ENCODE measurements at places on chromosomes 2 and 18.
A peak's percentile ranks its signal among the peaks of the same experiment; 100 is the strongest.

GRCh38 chr2:56666777-56667176 is 483.0 kb downstream of the CCDC85A start:
- DNase-seq = no peak

DNA sequence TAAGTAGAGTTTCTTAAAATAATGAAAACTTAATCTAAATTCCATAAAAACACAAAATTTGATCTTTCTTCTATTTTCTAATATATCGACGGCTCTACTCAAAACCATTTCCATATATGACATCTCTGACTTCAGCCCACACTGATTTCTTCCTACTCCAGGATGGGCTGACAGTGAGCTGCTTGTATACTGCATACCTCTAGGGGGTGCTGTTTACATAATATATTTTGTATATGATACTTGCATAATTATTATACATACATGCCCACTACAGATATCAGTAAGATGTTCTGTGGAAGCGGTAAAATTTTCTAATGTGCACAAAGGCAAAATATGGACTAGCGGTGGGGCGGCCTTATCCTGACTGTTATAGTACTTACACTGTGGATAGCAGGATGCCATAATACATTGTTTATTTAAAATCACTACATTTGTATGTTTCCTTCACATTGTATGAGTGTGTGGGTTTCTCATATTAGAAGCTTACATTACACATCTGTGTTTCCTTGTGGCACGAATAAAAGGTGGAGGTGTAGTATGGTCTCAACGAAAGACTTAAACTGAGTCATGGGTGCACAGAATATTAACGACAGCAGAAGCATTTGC is 66.1 kb upstream of the NXPH2 start:
- DNase-seq = no peak

- DNase-seq = no peak
These were observed 160.4 kb downstream of the HDAC4 start for GRCh38 chr2:239240414-239240881.

GRCh38 chr2:234289834-234290590 is 206.9 kb downstream of the ARL4C start:
- peak; percentile 63 for DNase-seq

DNA sequence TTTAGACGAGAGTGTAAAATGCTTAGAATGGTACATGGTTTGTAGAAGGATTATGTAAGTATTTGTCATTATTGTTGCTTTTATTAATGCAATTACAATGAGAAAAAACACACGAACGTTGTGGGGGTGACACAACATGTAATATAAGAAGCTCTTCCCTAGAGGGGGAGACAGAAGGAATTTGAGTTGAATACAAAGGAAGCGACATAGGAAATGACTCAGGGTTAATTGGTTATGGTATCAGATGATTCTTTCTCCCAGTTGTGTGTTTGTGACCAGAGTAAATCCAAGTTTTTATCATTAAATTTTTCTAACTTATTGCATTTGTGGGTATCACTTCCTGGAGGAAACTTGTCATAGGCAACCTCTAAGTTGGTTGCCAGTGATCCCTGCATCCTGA is 625.6 kb upstream of the CDH2 start:
- no peak for DNase-seq

GRCh38 chr2:48320742-48321141 is 209.2 kb upstream of the STON1 start:
- no peak for DNase-seq

DNA sequence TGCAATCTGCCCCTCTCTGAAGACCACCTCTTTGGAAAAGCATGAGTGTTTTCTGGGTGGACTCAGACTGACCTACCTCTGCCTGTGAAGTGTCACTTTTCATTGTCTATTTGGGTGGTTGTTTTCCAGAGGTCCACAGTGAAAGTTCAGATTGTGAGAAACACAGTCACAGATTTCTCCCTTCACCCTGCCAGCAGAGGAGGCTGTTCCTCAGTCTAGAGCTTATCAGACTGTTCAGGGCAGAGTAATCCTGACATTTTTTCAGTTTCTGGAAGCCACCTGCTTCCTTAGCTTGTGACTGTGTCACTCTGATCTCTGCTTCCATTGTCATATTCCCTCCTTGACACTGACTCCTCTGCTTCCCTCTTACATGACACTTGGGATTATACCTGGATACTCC is 55.4 kb upstream of the RMP24 start:
- DNase-seq = no peak

GRCh38 chr18:22935431-22935830 is 2.3 kb downstream of the RBBP8 start:
- no peak for DNase-seq

DNA sequence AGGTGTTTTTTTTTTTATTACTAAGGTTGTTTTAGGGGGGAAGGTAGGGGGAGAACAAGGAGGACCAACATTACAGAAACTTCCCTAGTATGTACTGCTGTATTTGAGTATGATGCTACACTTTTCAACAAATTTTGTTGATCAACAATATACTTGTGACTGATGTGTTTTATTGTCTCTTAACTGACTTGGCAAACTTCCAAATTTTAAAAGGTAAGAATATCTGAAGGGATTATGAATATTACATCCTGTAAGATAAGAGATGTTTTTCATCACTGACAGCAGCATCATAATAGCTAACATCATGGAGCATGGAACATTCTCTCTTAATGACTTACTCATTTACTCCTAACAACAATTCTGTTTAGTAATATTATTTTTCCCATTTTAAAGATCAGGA is 86.0 kb upstream of the KIF5C start:
- no peak for DNase-seq

DNA sequence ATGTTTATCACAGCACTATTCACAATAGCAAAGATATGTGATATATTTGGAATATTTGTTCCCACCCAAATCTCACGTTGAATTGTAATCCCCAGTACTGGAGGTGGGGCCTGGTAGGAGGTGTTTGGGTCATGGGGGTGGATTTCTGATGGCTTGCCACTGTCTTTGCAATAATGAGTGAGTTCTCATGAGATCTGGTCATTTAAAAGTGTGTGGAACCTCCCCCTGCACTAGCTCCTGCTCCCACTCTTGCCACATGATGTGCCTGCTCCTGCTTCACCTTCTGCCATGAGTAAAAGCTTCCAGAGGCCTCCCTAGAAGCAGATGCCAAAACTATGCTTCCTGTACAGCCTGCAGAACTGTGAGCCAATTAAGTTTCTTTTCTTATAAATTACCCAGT is 72.2 kb upstream of the DYNC1I2 start:
- no peak for DNase-seq

DNA sequence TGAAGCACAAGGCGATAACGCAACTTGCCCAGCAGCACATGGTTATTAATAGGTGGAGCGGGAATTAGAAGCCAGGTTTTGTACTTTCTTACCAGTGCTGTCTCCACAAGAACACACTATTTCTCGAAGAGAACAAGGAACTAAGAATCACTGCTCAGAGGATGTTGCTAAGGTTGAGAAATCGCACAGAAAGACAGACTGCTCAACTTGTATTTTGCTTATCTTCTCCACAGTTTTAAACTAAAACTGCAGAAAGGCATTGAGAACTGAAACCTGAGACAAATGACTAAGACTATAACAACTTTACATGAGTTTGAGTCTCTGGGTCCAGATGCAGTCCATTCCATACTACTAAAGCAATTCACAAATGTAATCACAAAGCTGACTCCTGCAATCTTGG is 6.2 kb downstream of the PRKD3 start:
- no peak for DNase-seq

- DNase-seq = peak; percentile 27
These were observed 53.8 kb downstream of the SMAD7 start for GRCh38 chr18:48896875-48897511.

DNA sequence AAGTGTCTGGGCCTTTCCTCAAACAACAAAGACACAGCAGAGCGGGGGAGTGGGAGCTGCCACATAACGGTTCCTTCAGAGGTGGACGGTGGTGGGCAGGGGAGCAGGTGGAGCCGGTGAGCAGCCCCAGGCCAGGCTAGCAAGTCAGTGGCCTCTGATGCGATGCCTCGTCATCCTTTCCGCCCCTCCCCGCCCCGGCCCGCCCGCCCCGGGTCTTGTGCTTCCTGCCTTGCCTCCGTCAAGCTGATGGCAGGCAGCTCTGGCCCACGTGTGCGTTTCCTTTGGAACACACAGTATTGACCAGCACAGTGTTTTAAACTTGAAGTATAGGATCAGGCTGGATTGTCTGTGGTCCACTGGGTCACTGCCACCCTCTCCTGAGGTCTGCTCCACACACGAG is 38.9 kb downstream of the PIEZO2 start:
- DNase-seq = no peak

GRCh38 chr2:43751476-43751990 is 22.3 kb upstream of the DYNC2LI1 start:
- no peak for DNase-seq

DNA sequence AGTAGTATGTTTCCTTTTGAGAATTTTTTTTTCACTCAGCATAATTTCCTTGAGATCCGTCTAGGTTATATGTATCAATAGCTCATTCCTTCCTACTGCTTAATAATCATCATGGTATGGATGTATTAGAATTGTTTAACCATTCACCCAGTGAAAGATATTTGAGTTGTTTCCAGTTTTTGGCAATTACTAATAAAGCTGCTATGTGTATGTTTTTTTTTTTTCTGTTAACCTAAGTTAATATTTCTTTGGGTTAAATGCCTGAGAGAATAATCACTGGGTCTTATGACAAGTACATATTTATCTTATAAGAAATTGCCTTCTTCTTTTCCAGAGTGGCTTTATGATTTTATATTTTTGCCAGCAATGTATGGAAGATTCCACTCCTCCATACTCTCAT is 96.4 kb upstream of the ST6GAL2 start:
- DNase-seq = no peak

- no peak for DNase-seq
These were observed 324.2 kb upstream of the FIGN start for GRCh38 chr2:164060031-164060430.

DNA sequence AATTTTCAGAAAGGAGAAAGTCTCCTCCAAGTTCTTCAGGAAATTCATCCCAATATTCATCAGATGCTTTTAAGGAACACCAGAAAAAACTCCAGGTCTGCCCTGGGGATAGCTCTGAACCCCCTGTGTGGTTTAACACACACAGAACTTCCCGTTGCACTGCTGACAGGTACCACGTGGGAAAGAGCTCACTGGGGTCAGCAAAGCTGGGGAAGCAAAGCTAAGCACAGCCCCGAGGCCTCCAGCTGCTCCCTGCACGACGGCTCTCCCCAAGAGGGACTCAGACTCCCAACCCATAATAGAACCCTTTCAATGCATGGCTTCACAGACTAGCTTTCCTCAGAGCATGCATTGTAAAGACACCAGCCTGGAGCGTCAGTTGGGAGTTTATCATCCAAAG is 28.0 kb downstream of the ADI1 start:
- DNase-seq = no peak

GRCh38 chr2:42638080-42638784 is 69.8 kb downstream of the MTA3 start:
- DNase-seq = no peak

GRCh38 chr2:58594762-58595161 is 353.6 kb upstream of the FANCL start:
- DNase-seq = no peak

DNA sequence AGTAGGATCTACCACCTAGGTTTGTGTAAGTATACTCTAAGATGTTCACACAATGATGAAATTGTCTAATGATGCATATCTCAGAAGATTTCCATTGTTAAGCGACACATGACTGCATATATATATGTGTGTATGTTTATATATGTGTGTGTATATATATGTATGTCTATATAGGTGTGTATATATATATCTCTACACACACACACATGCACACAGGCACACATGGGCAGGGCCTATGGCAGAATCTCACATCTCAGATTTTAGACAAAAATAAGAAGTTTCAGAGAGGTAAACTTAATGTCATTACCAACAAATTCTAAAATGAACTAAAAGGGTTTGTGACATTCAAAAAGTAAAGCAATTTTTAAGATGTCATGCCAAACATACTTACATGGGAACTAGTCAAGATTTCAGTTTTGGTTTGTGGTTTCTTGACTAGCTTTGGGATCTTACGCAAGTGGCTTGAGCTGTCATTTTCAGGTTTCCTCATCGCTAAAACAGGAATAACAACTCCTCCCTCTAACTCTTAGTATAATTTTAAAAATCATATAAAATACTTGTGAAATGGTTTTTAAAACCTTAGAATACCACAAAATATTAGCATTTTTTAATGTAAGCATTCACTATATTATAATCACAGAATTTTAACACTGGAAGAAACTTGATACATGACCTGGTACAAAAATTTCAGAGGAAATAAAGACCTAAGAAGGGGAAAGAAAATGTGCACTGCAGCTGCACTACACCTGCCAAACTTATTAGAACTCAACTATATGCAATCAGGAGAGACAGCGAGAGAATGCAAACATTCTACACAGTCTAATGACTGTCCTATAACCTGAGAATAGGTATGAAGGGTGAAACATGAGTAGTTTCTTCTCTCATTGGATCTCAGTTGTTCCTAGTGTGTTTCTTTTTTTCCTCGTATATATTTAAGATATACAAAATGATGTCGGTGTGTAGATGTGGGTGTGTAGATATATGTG is 75.7 kb downstream of the TTC21B start:
- no peak for DNase-seq

GRCh38 chr2:66699793-66700676 is 265.1 kb downstream of the MEIS1 start:
- DNase-seq = no peak

- DNase-seq = peak; percentile 24
These were observed 39.7 kb upstream of the UBE2F start for GRCh38 chr2:237927135-237927534.

DNA sequence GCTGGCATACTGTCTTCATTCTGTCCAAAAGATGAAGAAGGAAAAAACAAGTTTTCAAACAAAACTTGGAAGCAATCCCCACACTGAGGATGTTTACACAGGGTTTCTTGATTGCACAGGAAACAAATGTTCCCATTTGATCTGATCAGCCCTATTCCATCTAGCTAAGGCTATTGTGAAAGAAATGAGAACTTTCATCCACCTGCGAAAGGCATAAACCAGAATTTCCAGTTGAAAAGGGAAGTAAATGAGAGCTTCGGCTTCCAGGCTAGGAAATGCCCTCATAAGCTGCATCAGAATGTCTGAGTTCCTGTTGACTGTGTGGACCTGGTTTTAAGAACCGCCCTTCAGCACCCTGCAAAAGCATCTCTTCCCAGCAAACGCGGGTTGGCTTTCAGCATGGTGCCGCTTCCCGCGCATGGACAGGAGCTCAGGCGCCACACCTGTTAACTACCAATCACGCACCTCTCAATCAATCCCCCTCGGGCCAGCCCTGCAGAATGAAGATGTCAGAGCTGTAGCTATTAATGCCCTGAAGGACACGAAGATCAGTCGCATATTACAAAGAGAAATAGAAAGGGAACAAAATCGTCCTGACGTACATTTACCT is 850.4 kb downstream of the GALR1 start:
- DNase-seq = no peak

GRCh38 chr2:88199912-88200682 is 30.0 kb downstream of the THNSL2 start:
- DNase-seq = no peak

DNA sequence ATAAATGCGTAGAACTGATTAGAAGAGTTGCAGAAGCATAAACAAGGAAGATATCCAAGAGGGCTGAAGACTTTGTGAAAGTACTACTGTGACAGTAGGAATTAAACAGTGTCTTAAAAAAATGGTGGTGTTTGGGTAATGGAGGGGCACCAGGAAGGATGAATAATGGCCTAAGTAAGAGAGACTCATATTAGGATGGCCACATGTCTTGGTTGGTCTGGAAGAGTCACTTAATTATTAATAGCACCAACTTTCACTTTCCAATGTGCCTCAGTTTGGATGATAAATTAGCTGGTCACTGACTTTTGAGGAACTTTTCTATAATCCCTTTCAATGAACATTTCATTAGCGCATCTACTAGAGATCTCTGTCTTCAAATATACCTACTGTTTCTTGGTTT is 372.2 kb downstream of the NYAP2 start:
- no peak for DNase-seq

- DNase-seq = no peak
These were observed 72.6 kb downstream of the NRP2 start for GRCh38 chr2:205754924-205755321.
